ENCODE measurements at places on chromosomes 13 and 19.

DNA sequence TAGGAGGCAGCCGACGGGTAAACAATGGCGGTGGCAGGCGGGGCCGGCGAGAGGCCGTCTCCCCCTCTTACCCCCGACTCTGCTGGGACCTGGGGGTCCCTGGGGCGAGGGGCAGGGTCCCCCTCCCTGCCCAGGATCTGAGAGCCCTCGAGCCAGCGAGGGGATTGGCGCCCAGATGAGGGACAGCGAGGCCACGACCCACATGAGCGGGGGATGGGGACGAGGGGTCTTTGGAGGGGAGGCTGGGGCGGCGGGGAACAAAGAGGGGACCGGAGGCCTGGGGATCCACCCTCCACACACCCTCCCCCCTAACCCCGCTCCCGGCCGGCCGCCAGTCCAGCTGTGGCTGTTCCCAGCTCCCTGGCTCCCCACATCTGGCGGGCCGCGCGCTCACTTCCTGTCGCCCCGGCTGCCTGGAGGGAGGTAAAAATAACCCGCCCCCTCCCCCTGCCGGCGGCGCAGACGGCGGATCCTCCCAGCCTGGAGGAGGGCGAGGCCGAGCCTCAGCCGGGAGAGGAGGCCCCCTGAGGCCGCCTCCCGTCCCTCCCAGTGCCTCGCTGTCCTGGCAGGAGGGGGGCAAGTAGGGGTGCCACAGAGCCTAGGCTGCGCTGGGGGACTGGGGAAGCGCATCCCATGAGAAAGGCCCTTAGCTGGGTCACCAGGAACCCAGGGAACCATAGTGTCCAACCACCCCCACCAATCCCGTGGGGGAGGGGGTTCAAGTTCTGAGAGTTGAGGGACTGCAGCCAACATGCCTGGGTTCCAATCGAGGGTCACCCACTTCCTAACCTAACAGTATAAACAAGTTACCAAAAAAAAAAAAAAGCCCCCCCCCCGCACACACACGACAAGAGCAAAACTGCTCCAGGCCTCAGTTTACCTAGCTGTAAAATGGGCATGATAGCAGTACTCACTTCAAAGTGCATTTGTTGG is 29.3 kb upstream of the NANOS3 start:
- DNase-seq = no peak

DNA sequence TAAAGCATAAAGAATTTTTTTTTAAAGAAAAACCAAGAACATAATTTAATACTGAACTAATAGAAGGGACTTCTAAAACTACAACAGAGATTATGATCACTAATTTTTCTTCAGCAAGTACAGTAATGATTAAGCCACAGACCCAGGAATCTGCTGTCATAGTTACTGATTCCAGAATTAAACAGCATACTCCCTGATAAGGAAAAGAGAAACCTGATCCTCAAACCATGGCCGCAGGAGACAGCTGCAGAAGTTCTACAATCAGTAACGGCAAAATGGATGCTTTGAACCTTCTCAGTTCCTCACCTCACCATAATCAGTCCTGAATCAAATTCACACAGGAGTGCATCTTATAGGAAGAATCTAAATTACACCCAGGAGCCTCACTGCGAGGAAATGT is 939.0 kb upstream of the SLITRK1 start:
- DNase-seq = no peak

- no peak for DNase-seq
Observed at GRCh38 chr19:6198896-6199239, 63.4 kb downstream of the ACSBG2 start.

DNA sequence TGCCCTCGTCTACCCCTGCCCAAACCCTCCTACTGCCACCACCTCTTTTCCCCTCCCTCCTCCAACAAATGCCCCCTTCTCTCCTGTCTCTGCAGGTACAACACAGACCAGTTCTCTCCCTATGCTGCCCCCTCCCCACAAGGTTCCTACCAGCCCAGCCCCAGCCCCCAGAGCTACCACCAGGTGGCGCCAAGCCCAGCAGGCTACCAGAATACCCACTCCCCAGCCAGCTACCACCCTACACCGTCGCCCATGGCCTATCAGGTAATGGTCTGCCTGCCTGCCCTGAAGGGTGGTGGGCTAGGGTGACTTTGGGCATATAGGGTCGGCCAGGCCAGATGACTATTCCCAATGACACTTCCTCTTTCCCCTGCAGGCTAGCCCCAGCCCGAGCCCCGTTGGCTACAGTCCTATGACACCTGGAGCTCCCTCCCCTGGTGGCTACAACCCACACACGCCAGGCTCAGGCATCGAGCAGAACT is 6.5 kb upstream of the TIMM50 start:
- DNase-seq = no peak

- DNase-seq = no peak
Observed at GRCh38 chr19:23996549-23996948, 81.9 kb downstream of the ZNF726 start.

DNA sequence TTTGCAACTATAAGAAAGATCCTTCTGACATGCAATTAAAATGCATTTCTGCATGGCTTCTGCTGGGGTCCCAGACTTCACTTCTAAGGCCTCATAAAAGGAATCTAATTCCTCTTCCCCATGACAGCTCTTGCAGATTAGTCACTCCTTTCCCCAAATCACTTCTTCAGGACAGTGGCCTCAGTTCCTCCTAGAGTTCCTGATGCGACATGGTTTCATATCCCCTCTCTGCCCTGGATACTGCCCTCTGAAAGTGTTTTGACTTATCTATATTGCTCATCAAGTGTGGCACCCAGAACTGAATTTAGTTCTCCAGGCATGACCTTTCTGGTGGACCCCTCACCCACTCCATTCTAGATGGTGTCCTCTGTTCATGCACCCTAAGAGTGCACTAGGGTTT is 238.1 kb downstream of the FOXO1 start:
- DNase-seq = no peak

GRCh38 chr19:33406521-33407139 is 33.1 kb downstream of the CEBPG start:
- no peak for DNase-seq

DNA sequence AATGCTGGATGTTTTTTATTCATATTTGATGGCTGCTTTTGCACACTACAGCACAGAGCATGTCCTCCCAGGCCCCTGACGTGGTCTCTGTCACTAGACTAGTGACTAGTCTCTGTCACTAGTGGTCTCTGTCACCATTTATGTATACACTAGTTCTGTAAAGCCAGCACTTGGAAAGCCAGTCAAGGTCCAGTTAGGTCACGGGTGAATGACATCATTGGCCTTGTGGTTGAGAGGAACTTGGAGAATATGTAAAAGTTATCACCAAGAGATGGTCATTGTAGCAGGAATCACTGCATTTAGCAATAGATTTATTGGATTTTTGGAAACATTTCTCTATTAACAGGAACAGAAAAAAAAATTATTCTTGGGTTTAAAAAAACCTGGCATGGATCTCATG is 72.9 kb downstream of the SHISA2 start:
- no peak for DNase-seq

GRCh38 chr13:98504371-98504963 is 72.4 kb downstream of the STK24 start:
- no peak for DNase-seq

DNA sequence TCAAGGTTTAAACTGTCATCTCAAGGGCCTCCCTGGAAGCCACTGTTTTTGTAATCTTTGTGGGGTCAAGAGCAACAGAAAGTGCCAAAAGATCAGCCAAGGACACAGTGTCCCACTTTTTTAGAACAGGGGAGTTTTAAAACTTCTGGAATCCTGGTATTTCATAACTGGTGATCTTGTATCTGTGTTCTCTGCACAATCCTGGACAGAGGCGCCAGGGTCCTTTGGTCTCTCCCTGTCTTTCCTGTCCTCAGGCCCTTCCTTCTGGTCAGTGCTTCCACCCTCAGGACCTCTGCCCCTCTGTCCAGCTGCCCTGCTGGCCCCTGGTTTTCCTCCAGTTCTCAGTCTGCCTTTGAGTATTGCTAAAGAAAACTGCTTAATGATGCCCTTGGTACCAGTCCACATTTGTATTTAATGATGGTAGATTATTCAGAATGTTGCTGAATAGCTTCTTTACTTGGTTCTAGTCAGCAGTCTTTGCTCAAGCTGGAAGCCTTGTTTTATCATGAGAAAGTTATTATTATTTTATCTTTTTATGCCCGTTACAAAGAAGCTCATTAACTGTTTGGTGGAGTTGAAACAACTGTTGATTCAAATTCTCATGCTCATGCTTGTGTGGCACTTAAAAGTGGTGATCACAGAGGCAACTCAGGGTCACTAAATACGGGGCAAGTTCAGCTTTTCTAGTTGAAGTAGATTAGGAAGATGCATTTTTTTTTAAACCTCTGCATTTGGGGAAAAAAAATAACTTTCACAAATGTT is 47.5 kb downstream of the WASF3 start:
- DNase-seq = no peak

DNA sequence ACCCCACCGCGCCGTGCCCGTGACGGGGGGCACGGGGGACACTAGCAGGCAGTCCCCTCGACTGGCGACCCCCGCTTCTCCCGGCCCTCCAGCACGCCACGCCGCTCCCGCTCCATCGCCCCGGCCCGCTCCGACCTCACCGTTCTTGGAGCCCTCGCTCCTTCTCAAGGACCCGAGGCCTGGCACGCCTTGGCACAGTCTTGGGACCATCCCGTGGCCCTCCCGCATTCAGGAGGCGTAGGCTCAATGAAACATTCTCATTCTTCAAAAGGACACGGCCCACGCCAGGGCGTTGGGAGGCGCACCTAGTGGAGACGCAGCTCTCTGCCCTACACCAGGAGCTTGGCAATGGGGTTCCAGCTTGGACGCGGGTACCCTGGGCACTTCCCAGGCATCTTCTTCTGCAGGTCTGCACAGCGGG is 473 bp upstream of the CERS1 start:
- no peak for DNase-seq

GRCh38 chr13:67318398-67318797 is 88.3 kb upstream of the PCDH9 start:
- no peak for DNase-seq

DNA sequence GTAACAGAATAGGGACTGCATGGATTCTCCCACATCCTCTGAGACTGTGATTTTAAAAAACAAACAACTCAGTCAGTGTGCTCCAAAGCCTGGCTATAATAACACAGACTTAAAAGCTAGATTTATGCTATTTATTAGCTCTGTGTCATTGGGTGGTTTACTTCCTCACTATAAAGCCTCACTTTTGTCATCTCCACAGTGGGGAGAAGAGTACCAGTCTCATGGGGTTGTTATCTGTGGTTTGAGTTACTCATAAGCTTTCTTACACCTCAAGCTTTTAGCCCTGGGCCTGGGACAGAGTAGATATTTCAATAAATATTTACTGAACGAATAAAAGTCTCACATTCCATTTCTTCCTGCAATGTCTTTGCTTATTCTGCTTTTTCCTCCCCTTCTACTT is 5.3 kb downstream of the RNASEH2B start:
- no peak for DNase-seq

DNA sequence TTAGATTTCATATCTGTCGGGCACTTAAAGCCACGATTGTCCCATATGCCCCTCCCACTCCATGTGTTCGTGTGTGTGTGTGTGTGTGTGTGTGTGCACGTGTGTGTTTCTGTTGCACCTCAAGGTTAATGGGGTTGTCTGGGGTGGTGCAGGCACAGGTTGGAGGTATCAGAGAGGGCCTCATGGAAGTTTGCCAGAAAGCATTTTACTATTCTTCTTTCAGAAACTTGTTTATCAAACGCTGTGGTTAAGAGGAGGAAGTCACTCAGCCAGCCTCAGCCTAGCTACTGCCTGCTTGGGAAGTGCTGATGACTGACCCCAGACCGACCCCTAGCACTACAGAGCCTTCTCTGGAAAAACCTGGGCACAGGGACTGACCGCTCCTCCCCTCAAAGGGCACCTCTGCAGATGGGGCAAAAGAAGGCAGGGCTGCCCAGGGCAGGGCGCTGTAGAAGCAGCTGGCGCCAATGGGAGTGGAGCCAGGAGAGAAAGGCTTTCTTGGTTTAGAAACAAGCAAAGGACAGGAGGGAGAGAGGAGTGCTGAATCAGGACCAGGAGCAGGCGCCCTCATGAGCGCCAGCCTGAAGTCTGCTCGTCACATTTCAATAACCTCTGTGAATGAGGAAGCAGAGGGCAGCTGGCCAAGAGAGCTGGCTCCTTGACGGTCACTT is 3.9 kb downstream of the SIAH3 start:
- peak; percentile 26 for DNase-seq

GRCh38 chr13:98462946-98463345 is 114.0 kb downstream of the STK24 start:
- no peak for DNase-seq

DNA sequence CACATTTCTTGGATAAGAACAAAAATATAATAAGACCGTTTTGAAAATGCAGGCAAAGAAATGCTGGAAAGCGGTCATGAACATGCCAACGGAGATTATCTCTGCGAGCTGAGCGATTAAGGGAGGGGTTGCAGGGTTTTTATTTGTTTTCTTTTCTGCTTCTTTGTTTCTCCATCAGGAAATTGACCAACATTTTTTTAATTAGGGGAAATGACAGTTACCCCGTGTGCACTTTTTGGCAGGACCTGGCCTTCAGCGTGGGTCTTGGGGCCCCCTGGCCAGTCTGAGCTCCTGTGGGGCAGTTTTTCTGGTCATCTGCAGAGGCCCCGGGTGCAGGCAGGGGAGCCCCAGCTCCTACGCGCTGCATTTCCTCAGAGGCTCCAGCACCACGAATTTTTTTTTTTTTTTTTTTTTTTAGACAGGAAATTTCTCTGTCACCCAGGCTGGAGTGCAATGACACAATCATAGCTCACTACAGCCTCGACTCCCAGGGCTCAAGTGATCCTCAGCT is 31.3 kb upstream of the HOMER3 start:
- no peak for DNase-seq

GRCh38 chr19:18742838-18743783 is 48.0 kb downstream of the COMP start:
- no peak for DNase-seq

- DNase-seq = no peak
Observed at GRCh38 chr19:17888260-17888659, 16.5 kb downstream of the SLC5A5 start.

- no peak for DNase-seq
Observed at GRCh38 chr13:42331009-42331408, 59.1 kb downstream of the AKAP11 start.

DNA sequence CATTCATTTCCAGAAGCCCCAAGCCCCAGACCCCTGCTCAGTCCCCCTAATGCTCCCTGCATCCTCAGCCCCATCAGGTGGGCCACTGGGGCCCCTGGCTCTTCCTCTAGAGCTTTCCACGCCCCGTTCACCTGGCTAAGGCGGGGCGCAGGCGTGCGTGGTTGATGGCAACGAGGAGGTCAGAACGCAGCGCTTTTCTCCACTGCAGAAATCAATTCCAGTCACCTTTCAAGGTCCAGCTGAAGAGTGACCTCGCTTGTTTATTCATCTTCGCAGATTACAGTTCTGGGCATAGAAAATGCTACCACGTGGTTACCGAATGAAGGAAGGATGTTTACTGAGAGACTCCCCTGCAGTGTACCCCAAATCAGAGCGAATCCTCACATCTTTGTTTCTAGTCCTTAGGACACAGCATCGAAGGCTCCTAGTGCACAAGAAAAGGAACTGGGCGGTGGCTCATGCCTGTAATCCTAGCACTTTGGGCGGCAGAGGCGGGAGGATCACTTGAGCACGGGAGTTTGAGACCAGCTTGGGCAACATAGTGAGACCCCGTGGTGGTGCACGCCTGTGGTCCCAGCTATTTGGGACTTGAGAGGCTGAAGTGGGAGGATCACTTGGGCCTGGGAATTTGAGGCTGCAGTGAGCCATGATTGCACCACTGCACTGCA is 828 bp upstream of the PBX4 start:
- no peak for DNase-seq

GRCh38 chr13:94228763-94229162 is 250.7 kb downstream of the DCT start:
- DNase-seq = no peak
